Activated CD4-positive, alpha-beta T cell treated with anti-CD3 and anti-CD28 coated beads for 48 hours (primary cell): ENCODE measurements at places on chromosomes 2 and 18.
A peak's percentile ranks its signal among the peaks of the same experiment; 100 is the strongest.

DNA sequence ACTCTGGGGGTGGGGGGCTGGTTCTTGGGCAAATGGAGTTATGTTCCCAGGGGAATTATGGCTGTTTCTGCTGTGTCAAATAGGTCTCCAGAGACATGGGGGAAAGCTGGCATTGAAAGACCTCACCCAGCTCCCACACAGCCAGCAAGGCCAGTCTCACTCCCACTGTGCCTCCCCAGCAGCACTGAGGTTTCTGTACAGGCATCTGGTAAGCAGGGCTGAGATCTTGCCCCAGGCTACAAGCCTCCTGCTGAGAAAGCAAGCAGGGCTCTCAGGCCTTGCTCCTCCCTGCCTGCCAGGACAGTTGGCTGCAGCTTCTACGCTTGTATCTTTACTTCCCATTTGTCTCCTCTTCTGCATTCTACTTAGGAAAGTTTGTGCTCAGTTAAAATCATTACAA, 50.5 kb upstream of the FHOD3 start:
- DNase-seq = no peak

GRCh38 chr18:68893354-68893753, 95.5 kb downstream of the CCDC102B start:
- DNase-seq = no peak

DNA sequence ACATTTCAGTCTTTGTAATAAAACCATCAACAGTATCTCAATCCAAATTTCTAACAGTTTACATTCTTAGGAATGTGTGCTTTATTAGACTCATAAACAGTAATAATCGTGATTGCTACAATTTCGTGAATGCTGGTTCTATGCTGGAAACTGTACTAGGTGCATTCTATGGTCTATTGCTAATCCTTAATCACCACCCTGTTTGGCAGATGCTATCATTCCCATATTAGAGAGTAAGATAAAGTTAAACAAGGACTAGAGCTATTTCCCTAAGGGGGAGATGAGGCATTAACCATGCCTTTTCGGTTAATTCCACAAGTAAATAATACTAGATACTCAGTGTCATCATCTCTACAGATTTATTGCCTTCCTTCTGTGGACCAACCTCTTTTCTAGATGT, 244.0 kb downstream of the PAX3 start:
- no peak for DNase-seq

DNA sequence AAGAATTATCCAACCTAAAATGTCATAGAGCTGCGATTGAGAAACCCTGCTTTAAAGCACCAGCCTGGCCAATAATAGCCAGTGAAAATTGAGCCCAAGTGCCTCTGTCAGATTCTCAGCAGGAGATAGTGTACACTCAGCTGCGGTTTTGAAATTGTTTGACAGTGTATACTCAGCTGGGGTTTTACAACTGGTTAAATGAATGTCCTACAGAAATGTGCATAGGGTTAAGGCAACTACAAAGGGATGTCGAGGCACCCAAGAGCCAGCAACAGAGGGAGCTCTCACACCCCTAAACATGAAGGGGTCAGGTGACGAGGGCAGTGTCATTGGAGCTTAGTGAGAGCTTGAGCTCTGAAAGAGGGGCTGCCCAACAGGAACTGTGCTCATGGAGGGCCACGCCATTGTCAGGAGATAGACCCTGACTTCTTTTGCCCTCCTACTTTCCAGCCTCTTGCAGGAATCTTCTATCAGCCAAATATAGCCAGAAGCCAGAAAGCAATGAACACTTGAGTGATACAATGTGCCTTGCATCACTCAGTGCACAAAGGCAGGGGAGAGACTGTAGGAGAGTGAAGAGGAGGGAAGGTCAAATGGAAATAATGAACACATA, 15.1 kb downstream of the ACTG2 start:
- DNase-seq = peak; percentile 53
